Fibroblast of skin of left quadriceps (primary cell): ENCODE measurements at places on chromosomes 1 and 21.

DNA sequence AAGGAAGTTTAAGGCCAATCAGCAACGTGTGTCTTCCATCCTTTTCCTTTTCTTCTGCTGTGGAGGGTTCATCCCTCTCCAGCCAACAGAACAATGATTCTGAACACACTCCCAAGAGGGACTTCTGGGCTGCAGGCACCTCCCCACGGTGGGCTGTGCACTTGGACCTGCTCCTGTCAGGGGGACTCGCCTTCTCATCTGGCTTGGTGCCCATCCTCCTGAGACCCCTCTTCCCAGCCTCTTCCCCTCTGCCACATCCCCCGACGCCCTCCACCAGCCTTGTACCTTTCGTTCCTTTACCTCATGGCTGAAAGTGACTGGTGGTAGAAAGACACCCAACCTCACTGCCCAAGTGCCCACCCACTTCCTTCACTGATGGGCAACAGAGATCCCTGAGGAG is 26.0 kb upstream of the SLAMF9 start:
- no peak for DNase-seq

DNA sequence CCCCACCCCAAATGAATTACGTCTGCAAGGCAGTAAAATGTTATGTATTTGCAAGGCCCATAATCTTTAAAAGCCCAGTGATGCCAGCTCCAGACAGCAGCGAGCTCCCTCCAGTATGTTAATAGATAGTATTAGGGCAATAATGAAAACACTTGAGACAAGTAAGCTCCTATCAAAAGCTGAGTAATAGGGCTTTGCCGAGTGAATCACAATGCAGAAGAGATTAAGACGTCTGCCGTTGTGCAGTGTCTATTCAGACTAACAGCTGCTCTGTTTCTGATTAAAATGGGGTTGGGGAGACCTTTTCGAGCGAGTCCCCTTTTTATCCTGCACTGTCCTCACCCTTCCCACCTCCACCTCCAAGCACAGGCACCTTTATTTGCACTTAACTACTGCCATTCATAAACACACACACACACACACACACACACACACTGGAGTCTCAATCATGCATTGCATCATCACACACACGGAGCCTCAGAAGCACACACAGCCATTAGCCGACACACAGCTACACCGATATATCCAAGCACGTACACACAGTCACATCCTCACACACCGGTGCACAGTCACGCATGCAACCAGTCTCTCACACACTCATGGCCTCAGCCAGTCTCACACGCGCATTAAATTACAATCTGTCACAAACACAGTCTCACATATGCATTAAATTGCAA is 46.0 kb upstream of the FOXO6 start:
- peak; percentile 27 for DNase-seq

GRCh38 chr1:184693011-184693410 is 61.6 kb downstream of the EDEM3 start:
- peak; percentile 46 for DNase-seq

DNA sequence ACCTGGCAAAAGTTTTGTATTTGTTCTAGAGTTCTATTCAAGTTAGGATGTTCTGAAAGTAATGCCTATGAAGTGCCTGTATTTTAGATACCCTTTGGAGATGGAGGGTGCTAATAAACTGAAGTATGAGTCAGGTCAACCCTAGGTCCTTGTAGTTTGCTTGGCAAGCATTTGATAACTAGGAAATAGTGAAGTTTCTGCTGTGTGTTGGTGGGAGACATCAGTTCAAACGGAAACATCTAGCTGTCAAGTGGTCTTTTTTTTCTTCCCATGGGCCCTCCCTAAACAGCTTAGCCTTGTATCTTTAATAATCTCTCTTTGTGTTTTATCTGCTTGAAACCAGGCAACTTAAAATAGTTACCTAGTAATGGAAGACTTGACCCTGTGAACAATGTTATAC is 4.5 kb downstream of the MRPS6 start:
- DNase-seq = no peak

- no peak for DNase-seq
Measured at GRCh38 chr1:115317101-115318012, 20.7 kb downstream of the NGF start.

- DNase-seq = no peak
Measured at GRCh38 chr1:234724516-234725176, 114.7 kb upstream of the IRF2BP2 start.

- no peak for DNase-seq
Measured at GRCh38 chr1:70487910-70488665, 77.0 kb downstream of the CTH start.

GRCh38 chr1:233368106-233368788 is 40.7 kb downstream of the MAP3K21 start:
- DNase-seq = peak; percentile 2
